Stimulated activated CD4-positive, alpha-beta T cell treated with anti-CD3 and anti-CD28 coated beads, Interleukin-15, amount 100 ng/mL, for 1 hour (primary cell): ENCODE measurements at places on chromosomes 4 and X.

GRCh38 chr4:173436149-173436579, 37.2 kb upstream of the SCRG1 start:
- no peak for DNase-seq

- no peak for DNase-seq
Observed at GRCh38 chr4:1465173-1466033, 59.2 kb upstream of the NKX1-1 start.

DNA sequence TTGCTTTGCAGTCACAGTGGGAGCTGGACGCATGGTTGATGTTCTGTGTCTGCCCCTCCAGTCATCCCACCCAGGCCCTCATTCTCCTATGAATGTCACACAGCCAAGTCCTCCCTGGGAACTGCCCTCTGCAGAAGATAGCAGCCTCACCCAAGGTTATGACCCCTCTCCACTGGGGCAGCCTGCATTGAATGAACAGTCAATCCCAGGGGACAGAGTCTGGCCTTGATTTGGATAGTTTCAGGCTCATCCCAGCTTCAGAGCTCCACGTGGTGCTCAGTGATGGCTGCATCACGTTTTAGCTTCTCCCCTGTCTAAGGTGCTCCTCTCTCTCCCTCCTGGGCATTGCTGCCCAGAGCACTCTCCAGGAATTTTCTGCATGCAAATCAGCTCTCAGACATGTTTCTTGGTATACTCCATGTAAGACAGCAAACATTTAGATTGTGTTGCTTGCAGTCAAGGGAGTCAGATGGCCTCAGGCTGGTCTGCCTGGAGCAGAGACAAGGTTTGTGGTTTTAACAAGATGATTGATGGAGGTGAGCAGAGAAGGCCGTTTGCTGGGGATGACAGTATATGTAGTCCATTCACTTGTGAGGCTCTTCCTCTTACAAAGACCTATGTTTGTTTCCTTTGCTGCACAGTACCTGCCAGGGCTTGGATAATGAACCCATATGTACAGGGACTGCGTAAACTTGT, 56.1 kb upstream of the MSX1 start:
- no peak for DNase-seq

GRCh38 chr4:65202853-65203236, 467.4 kb downstream of the EPHA5 start:
- no peak for DNase-seq

- no peak for DNase-seq
Observed at GRCh38 chrX:101958139-101958538, 26.3 kb upstream of the ZMAT1 start.

- no peak for DNase-seq
Observed at GRCh38 chrX:132037479-132037993, 14.4 kb downstream of the STK26 start.
